ENCODE measurements at places on chromosomes 2 and 18.

- DNase-seq, result no peak
Observed at GRCh38 chr2:147382322-147382948, 462.4 kb upstream of the ACVR2A start.

- no peak for DNase-seq
Observed at GRCh38 chr2:150470435-150470834, 17.0 kb downstream of the RND3 start.

DNA sequence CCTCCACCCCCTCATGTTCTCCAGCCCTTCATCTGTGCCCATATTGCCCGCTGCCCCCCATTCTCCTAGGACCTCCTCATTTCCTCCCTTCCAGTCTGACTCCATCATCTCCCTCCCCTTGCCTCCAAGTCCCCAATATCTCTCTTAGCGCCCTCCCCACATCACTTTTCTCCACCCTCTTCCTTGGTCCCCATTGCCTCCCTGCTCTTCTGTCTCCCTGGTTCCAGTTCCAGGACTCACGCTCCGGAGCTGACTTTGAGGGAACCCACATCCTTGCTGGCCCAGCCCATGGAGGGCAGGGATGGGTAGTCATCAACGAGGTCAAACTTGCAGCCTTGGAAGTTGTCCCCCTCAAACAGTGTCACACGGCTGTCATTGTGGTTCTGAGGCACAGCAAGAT is 2.6 kb downstream of the CRYBA2 start:
- no peak for DNase-seq

- DNase-seq, result no peak
Observed at GRCh38 chr2:54009549-54009948, 38.8 kb upstream of the PSME4 start.

GRCh38 chr2:241906826-241907570 is 37.5 kb downstream of the RTP5 start:
- no peak for DNase-seq

- no peak for DNase-seq
Observed at GRCh38 chr2:99096728-99097127, 44.8 kb upstream of the C2orf15 start.

DNA sequence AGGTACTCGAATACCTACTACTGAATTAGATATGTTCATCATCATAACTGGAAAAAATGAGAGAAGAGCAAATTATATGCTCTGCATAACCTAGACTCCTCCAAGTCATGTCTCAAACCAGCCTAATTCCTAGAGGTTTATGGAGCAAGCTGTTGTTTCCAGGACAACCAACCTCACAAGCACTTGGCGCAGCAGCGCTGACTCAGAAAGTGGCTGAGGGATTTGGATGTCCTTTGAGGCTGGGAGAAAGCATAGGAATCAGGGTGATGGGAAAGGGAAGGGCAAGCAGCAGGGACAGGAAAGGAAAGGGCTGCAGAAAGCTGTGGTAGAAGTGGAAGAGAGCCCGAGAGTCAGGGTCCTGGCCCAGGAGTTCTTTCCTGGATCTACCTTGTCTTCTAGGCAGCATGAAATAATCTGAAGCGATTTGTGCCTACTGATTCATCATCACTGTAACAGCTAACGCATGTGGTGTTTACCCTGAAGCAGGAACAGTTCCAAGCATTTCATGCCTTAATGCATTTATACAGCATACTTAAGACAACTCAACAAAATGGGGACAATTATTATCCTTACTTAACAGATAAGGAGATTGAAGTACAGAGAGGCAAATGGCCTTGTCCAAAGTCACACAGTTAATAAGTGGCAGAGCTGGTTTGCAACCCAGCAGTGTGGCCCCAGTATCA is 3.7 kb downstream of the PLEK start:
- DNase-seq, result peak; percentile 6

- no peak for DNase-seq
Observed at GRCh38 chr18:68843473-68844089, 45.7 kb downstream of the CCDC102B start.

DNA sequence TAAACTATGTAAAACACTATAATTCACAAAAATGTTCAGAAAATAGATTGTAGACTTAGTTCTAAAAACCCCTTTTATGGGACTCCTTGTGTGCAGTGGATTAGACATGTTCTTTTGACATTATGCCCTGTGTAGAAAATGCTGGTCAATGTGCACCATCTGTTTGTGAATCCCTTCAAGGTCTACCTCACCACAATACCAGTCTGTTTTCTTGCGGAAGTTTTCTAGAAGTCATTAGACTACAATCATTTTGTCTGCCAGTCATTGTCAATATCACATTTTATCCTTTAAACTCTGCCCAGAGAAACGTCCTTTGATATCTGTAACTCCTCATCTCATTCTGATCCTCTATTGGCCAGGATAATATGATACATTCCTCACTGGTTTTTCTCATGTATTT is 7.8 kb downstream of the ITGA4 start:
- no peak for DNase-seq

DNA sequence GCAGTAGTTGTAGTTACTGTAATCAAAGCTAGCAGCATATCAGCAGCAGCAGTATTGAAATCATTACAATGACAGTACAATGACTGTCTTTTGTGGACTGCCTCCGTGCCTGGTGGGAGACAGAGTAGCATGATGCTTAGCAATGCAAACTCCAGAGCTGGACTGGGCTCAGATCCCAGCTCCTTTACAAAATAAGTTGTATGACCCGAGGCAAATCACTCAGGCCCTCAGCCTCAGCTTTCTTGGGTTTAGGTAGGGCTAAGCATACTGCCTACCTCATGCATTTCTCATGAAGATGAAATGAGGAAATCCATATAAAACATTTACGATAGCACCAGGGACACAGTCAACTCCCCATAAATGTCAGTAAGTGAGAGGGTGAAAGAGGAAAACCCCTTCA is 170.7 kb downstream of the TTC32 start:
- no peak for DNase-seq

DNA sequence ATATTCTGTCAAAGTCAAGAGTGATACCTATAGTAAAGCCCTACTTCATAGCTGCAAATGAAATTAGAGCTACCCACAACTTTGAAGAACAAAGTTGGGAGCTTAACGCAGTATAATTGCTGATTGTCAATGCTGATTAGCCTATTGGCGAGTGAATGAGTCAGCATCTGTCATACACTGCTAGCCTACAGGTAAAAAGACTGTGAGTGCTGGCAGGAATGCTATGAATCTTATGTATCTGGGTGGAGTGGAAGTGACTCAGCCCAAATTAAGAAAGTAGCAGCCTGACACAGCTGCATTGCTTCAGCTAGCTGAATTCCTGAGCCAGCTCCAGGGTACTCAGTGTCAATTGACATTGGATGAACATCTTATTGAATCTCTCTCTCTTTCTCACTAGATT is 179.4 kb upstream of the DCC start:
- DNase-seq, result peak; percentile 50

GRCh38 chr2:187497858-187498463 is 49.9 kb upstream of the CALCRL start:
- DNase-seq, result no peak

- DNase-seq, result no peak
Observed at GRCh38 chr2:65358678-65359400, 73.6 kb downstream of the SPRED2 start.

GRCh38 chr18:34494359-34494696 is 215.8 kb upstream of the DTNA start:
- no peak for DNase-seq

DNA sequence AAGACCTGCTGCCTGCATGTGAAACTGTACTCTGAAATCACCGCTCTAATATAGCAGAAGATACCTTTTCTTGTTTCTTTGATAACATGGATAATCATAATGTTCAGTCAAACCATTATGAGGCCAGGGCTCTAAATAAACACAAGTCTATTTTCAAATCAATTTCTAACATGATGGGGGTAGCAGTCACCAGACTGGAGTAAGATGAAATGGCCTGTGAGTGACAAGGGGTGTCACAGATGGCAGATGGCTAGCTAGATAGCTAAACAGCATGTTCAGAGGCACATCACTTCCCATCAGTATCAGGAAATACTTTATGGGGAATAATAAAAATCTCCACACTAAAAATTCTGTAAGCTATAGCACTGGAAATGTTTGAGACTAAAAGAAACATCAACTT is 14.0 kb downstream of the MBD2 start:
- no peak for DNase-seq

- no peak for DNase-seq
Observed at GRCh38 chr2:24945907-24946306, 25.8 kb downstream of the DNAJC27 start.

GRCh38 chr2:26811791-26812694 is 26.2 kb downstream of the CENPA start:
- DNase-seq, result no peak

GRCh38 chr2:55519938-55520885 is 694 bp downstream of the CFAP36 start:
- no peak for DNase-seq

DNA sequence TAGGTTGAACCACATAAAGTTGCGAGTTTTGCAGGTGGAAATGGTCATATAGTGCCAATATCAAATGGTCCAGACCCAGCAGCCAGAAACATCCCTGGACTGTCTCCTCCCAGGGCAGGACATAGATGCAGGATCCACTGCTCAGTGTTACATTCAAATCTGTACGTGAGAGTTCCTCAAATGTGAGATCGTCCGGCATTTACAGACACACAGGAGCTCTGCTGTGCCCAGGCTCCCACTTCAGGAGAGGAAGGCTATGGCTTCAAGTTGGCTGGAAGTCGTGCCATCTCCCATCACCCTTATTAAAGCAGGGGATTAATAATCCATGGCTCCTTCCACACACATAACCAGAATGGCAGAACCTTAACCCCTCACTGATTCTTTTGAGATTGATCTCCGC is 688.2 kb upstream of the HS6ST1 start:
- no peak for DNase-seq

GRCh38 chr2:107107351-107107750 is 221.4 kb upstream of the ST6GAL2 start:
- DNase-seq, result no peak

DNA sequence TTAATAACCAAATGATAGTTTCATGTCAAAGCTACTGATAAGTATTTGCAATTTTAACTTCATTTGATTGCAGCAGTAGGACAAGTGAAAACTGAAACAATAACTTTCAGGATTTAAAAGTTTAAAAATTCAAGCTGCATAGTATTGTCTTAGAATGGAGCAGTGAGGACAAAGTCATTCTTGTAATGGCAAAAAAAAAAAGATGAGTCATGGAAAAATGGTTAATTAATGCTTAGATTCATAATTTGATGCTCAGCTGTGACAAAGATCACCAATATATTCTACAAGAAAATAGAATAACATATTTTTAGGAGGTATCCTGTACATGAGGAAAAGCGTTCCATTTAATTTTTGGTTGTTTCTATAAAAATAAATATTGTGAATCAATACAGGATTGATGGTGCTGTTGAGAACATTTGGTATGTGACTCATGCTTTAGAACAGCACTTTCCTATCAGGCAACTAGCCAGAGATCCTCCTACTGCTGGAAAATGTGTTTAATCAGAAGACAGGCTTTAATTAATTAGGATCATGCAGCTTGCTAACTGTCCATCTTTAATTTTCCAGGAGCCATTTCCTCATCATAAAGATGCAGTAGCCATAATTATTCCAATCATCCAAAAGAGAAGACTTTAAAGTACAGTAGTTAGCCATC is 239.0 kb upstream of the MMADHC start:
- no peak for DNase-seq

GRCh38 chr2:45840481-45840880 is 189.0 kb downstream of the PRKCE start:
- DNase-seq, result no peak

DNA sequence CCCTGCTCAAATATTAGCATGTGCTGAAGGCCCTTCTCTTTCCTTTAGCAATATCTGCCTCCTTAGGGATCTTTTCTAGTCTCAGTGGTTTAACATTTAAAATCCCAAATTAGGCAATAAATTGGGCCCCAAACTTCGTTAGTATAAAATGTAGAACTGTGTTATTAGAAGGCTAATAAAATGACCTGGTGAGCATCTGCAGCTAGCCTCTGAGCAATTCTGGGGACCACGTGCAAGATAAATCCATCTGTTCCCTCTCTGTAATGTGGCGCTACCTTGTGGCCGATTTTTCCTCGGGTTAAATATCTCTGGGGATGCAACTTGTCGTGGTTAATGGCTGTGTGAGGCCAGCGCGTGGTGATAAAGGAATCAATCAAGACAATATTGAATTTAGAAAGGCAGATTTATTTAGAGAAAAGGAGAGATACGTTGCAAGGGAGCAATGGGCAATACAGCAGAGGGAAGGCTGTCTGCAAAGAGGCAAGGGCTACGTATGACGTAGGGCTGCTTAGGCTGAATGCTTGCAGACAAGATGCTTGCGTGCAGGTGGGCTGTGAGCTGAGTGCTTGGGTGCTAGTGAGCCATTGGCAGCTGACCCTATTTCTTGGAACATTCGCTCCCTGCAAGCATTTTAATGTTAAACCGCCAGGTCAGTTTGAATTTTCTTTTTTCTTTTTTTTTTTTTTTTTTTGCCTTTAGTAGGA is 18.5 kb upstream of the IL36G start:
- peak; percentile 51 for DNase-seq

DNA sequence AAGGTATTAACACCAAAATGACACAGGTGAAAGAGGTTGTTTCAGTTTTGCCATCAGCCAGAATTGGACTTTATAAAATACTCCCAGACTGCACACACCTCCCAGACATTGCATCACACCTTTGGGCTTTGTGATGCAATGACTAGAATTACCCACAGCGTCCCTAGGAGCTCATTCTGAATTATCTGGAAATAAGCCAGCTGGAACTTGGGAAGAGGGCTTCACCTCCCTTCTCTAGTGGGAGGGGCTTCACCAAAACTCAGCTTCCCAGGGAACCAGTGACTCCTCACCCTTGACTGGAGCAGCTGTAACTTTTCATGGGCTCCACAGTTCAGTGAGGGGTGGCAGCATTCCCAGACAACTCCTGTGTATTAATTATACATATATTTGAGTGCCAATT is 83.1 kb upstream of the BZW1 start:
- DNase-seq, result no peak

- DNase-seq, result no peak
Observed at GRCh38 chr18:8616028-8616401, 6.8 kb downstream of the RAB12 start.

GRCh38 chr18:24003903-24004640 is 10.5 kb upstream of the TTC39C start:
- no peak for DNase-seq

DNA sequence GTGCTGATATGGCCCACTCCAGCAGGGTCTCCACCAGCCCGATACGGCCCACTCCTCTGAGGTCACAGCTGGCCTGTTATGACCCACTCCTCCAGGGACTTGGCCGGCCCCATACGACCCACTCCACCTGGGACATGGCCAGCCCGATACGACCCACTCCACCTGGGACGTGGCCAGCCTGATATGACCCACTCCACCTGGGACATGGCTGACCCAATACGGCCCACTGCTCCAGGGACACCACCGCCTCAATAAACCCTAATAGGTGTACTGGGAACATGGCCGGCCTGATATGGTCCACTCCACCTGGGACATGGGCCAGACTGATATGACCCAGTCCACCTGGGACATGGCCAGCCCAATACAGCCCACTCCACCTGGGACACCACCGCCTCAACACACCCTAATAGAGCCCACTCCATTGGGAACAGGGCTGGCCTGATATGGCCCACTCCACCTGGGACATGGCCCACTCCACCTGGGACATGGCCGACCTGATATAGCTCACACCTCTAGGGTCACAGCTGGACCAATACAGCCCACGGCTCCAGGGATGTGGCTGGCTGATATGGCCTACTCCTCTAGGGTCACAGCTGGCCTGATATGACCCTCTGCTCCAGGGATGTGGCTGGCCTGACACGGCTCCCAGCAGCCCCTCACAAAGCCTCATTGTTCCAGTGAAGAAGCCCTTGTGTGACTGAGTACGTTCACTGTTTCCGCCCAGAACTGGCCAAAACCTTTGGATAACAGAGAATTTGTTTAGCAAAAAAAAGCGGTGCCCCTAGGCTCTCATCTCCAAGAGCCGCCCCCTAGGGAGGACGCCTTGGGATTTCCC is 245.6 kb downstream of the HDAC4 start:
- no peak for DNase-seq

Data from NT2/D1 (cell line).